Body of pancreas (tissue), 4 donors: ENCODE measurements at places on chromosomes 16 and 17. TPM values are rescaled to one million over a fixed set of nuclear protein-coding genes. Genes with fewer than 3 reads are reported as not detected.

DNA sequence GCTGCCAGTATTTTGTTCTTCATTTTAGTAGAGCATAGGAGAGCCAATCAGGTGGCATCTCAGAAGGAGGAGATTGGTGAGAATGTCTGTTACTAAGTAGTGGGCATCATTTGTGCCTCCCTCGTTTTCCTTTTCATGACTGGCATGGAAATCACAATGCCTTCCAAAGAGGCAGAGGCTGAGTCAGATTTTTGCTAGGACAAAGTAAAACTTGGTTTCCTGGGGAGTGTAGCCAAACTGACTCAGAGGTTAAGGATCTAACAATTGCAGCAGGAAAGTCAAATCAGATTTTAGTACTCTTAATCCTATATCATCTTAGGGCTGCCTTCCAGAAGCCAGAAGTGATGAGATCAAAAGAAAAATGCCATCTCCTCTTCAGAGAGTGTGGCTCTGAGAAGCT lies 138.7 kb downstream of the ANKFN1 start:
- no peaks in the 10 kb centered on the region for H3K27me3 ChIP-seq
- H3K4me3 ChIP-seq = no peak overlapping the region
- no peak overlapping the region for H3K27ac ChIP-seq

DNA sequence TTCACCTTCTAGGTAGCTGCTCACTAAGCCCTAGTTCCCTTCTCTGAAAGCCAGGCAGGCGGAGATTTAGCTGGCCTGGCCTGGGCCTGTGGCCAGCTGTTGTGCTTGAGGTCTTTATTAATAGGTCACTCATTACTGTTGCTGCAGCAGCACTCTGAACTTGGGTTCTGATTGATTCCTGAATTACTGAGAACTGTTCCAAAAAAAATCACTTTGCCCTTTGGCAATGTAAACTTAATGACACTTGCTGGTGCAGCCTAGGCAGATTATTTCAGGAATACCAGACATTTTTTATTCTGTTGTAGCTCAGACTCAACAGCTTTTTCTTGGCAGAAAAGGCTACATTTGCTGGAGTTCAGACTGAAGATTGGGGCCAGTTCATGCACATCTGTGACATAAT lies 2.7 kb downstream of the TOM1L1 start:
- peaks cover 51% of the 10 kb centered on the region for H3K4me1 ChIP-seq
- H3K27me3 ChIP-seq = no peaks in the 10 kb centered on the region
- H3K36me3 ChIP-seq = no peaks in the 10 kb centered on the region
- H3K4me3 ChIP-seq = no peak overlapping the region
- peak; percentile 90 for DNase-seq
- H3K27ac ChIP-seq = no peak overlapping the region

GRCh38 chr17:13265311-13265710 lies 247.5 kb upstream of the ELAC2 start:
- H3K4me1 ChIP-seq = no peaks in the 10 kb centered on the region
- no peaks in the 10 kb centered on the region for H3K27me3 ChIP-seq
- H3K27ac ChIP-seq = no peak overlapping the region
- no peaks in the 10 kb centered on the region for H3K36me3 ChIP-seq
- no peak overlapping the region for H3K4me3 ChIP-seq

DNA sequence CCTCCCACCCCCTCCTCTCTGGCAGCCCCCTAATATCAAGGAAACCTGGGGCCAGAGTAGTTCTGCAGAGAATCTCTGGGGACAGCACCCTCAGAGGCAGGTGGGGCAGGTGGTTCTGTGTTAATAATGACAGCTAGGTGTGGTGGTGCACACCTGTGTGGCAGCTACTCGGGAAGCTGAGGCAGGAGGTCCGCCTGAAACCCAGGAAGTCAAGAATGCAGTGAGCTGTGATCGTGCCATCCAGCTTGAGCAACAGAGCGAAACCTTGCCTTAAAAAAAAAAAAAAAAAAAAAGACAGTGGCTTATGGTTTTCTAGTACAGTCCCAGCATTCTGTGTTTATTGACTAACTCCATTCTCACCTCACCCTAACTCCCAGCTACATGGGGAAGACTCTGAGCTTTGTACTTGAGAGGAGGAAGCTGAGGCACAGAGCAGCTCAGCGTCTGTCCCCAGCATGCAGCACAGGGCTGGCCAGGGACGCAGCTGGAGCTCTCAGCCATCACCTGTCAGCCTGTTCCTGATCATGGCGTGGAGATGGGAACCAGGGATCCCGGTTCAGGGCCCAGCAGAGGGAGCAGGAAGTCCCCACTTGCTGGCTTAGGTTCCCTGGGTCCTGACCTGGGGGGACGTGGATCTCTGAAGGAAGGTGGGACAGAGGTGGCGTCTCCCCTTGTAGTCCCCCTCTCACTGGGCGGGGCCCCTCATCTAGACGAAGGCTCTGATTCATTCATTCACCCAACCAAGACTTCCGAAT lies 6.1 kb downstream of the DBNDD1 start:
- peaks cover 4% of the 10 kb centered on the region for H3K4me1 ChIP-seq
- H3K4me3 ChIP-seq = no peak overlapping the region
- H3K27me3 ChIP-seq = no peaks in the 10 kb centered on the region
- DNase-seq = no peak
- H3K27ac ChIP-seq = no peak overlapping the region

- H3K27ac ChIP-seq = no peak overlapping the region
- no peak overlapping the region for H3K4me3 ChIP-seq
- no peaks in the 10 kb centered on the region for H3K36me3 ChIP-seq
- no peaks in the 10 kb centered on the region for H3K27me3 ChIP-seq
- H3K4me1 ChIP-seq = peaks cover 31% of the 10 kb centered on the region
- no peak for DNase-seq
Measured at GRCh38 chr16:54926166-54926838, 4.4 kb upstream of the IRX5 start.

DNA sequence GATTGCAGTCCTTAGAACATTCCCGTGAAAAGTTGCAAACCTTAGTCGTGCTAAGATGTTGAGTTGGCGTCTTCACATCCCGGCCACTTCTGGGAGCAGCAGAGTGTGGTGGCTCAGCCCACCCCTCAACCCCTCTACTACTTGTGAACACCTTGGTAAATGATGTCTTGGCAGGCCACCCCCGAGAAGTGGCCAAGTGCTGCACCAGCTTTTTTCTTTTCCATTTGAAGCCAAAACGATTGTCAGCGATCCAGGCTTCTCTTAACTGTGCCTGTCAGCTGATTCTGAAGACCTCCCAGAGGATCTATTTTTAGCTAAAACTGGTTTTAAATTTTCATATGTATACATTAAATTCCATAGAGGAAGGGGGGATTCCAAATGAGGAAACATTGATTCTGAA lies 247.5 kb downstream of the CDH13 start:
- no peak overlapping the region for H3K27ac ChIP-seq
- no peaks in the 10 kb centered on the region for H3K4me1 ChIP-seq
- DNase-seq = no peak
- H3K36me3 ChIP-seq = no peaks in the 10 kb centered on the region
- H3K4me3 ChIP-seq = no peak overlapping the region

DNA sequence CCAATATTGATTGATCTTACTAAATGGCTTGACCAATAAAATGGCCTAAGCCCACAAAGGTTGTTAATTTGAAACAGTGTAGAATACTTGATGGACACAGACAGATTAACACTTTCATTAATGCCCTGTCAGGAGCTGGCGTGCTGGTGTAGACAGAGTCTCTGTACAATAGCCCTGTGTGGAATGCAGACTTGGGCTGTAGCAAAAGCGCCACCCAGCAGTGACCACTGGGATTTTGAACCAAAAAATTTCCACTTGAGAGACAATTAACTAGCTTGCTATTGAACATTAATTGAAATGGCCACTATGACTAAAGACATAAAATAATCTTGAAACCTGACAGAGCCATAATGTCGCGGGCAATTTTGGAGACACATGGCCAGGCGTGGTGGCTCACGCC lies 19.7 kb upstream of the GUCY2D start:
- no peak for DNase-seq
- no peaks in the 10 kb centered on the region for H3K4me1 ChIP-seq
- H3K27me3 ChIP-seq = no peaks in the 10 kb centered on the region
- H3K36me3 ChIP-seq = no peaks in the 10 kb centered on the region
- H3K4me3 ChIP-seq = no peak overlapping the region

Gene TMEM231
- 2.6 TPM for total RNA-seq

DNA sequence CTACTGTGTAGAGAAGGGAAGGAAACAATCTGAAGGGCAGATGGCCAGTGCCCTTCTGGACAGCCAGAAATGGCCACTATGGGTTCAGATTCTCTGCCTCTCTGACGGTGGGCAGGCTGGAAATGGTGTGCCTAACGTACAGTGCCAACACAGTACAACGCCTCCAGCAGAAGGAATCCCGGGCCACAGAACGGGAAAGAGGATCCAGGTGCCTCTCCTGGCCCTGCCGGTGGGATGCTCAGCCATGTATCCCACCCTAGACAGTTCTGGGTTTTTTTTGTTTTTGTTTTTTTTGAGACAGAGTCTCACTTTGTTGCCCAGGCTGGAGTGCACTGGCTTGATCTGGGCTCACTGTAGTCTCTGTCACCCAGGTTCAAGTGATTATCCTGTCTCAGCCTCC lies 71.5 kb downstream of the SLC5A11 start:
- no peak for DNase-seq
- H3K4me3 ChIP-seq = no peak overlapping the region
- no peak overlapping the region for H3K27ac ChIP-seq

DNA sequence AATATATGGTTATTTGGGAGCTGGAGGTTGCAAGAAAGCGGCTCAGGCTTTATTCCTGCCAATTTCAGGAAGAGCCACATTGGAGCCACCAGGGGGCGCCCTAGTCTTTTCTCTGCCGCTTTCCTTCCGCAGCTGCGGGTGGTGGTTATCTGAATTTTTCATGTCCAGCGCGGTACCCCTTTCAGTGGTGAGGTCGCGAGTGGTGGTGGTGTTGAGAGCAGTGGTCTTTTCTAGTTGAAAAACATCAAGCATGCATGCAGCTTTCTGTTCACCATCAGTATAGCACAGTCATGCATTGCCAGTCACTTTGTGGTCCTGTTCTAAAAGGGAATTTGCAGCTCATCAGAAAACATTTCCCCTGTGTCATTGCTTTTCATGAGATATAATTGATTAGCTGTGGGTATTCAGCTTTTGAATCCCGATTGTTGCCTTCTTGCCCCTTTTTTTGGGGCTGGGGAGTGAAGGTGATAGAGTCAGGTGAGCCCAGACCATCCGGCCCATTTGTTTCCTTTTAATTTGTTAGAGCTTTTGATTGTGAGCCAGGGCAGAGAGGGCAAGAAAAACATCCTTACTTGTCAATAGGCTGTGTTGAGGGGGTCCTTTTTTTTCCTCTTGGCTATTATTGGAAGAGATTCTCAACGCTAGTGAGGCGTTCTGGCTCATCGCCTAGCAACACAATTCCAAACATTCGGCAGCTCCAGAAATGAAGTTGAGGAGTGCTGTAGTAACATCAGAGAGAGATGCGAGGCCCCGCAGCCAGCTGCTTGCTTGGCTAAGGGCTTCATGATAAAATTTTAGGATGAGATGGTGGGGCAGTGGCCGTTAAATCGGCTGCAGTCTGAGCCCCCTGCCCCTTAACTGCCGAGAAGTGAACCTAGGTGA lies 119.0 kb downstream of the SNX29 start:
- H3K36me3 ChIP-seq = no peaks in the 10 kb centered on the region
- peak; percentile 60 for DNase-seq
- no peak overlapping the region for H3K4me3 ChIP-seq
- no peaks in the 10 kb centered on the region for H3K27me3 ChIP-seq

- no peaks in the 10 kb centered on the region for H3K36me3 ChIP-seq
- no peaks in the 10 kb centered on the region for H3K4me1 ChIP-seq
- DNase-seq = no peak
- H3K27me3 ChIP-seq = no peaks in the 10 kb centered on the region
- no peak overlapping the region for H3K27ac ChIP-seq
Measured at GRCh38 chr17:34756637-34757021, 177.2 kb downstream of the TMEM132E start.

Gene CNP
- 36.3 TPM for total RNA-seq

DNA sequence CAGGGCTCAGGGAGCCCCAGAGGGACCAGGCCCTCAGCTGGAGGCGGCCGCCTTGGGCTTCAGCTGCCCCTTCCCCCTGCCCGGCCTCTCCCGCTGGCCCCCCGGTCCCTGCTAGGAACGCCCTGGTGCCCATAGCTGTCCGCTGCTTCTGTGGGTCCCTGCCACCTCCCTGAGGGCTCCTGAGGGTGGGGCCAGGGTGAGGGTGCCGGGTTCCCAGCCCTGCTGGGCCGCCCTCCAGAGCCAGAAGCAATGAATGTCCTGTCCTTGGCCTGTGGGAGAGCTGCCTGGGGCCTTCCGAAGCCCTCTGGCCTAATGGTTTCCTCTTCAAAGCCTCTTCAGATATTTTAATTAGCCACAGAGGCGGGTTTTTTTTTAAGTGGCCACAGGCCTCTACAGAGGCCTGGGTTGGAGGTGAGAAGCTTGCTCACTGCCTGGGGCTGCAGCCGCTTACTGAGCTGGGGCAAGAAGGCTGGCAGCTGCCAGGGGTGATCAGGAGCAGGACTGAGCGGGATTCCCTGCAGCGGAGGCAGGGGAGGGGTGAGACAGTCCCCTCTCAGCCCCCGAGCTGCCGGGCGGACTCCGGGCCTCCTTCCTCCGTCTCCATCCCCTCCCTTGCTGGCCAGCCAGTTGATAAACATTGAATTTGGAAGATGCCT lies 9.9 kb downstream of the CENPX start:
- H3K36me3 ChIP-seq = no peaks in the 10 kb centered on the region
- DNase-seq = no peak
- H3K4me1 ChIP-seq = peaks cover 4% of the 10 kb centered on the region
- no peak overlapping the region for H3K4me3 ChIP-seq

DNA sequence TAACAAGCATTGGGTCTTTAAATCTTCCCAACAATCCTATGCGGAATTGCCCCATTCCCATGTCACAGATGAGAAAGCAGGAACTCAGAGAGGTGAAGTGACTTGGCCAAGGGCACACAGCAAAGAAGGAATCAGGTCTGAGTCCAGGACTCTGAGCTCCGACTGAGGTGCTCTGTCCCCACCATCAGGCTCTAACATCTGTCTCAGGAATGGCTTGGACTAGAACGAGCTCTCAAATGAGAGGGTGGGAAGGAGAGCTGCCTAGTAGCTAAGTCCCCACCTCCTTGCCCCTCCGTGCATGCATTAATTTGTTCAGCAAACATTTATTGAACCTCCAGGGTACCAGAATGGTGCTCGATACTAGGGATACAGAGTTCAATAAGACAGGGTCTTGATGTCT lies 26.7 kb downstream of the ABCC3 start:
- H3K36me3 ChIP-seq = no peaks in the 10 kb centered on the region
- no peak for DNase-seq
- no peaks in the 10 kb centered on the region for H3K27me3 ChIP-seq
- no peak overlapping the region for H3K4me3 ChIP-seq
- peak overlapping the region; percentile 46 for H3K27ac ChIP-seq

DNA sequence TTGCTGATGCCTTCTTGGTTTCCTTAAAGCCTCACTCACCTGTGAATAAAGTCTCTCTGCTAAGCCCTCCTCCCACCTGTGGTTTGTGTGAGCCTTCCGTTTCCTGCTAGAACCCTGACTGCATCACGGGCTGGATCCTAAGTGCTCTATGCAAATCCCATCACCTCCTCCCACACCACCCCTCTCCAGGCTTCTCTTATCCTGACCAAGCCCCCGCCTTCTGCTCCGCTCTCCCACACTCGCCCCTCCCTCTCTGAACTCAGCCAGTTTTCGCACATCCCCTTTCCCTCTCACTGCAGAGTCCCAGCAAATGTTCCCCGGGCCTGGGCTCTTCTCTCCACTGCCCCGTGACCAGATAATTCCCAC lies 51.8 kb downstream of the PIMREG start:
- no peaks in the 10 kb centered on the region for H3K36me3 ChIP-seq
- H3K27me3 ChIP-seq = no peaks in the 10 kb centered on the region
- no peaks in the 10 kb centered on the region for H3K4me1 ChIP-seq
- H3K27ac ChIP-seq = no peak overlapping the region

Gene DHRS7C
- total RNA-seq = not detected

GRCh38 chr16:4847774-4848587 lies 700 bp downstream of the UBN1 start:
- peak; percentile 87 for DNase-seq
- peak overlapping the region; percentile 94 for H3K4me3 ChIP-seq
- no peaks in the 10 kb centered on the region for H3K36me3 ChIP-seq
- peaks cover 47% of the 10 kb centered on the region for H3K4me1 ChIP-seq
- no peaks in the 10 kb centered on the region for H3K27me3 ChIP-seq
